Right lobe of liver (tissue), 6 donors: ENCODE measurements at places on chromosomes 2 and 18. TPM values are rescaled to one million over a fixed set of nuclear protein-coding genes. Genes with fewer than 3 reads are reported as not detected.

FOXD4L1 gene
- not detected for total RNA-seq

GRCh38 chr2:99576775-99577174 is 87.0 kb upstream of the REV1 start:
- H3K27ac ChIP-seq: no peak overlapping the region
- H3K27me3 ChIP-seq: no peaks in the 10 kb centered on the region
- H3K4me1 ChIP-seq: no peaks in the 10 kb centered on the region
- no peak overlapping the region for H3K4me3 ChIP-seq
- DNase-seq: no peak

RBBP8 gene
- 24.9 TPM for total RNA-seq

DNA sequence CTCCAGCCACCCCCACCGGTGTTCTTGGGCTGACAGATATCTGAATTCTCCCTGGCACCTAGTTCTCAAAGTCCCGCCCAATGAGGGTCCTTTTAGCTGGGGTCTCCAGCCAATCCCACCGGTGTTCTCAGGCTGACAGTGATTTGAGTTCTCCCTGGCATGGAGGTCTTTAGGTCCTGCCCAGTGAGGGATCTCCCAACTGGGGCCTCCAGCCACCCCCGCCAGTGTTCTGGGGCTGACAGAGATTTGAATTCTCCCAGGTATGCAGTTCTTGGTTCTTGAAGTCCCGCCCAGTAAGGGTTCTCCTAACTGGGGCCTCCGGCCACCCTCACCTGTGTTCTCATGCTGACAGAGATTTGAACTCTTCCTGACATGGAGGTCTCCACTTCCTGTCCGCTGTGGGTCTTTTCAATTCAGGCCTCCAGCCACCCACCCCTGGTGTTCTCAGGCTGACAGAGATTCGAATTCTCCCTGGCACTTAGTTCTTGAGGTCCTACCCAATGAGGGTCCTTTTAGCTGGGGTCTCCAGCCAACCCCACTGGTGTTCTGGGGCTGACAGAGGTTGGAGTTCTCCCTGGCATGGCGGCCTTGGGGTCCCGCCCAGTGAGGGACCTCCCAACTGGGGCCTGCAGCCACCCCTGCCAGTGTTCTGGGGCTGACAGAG is 154.6 kb downstream of the ANKRD36 start:
- H3K27me3 ChIP-seq: no peaks in the 10 kb centered on the region
- DNase-seq: peak; percentile 51
- no peak overlapping the region for H3K27ac ChIP-seq
- no peaks in the 10 kb centered on the region for H3K4me1 ChIP-seq

- no peak overlapping the region for H3K27ac ChIP-seq
- H3K36me3 ChIP-seq: no peaks in the 10 kb centered on the region
- H3K27me3 ChIP-seq: no peaks in the 10 kb centered on the region
- no peaks in the 10 kb centered on the region for H3K4me1 ChIP-seq
These were observed 112.0 kb downstream of the GULP1 start for GRCh38 chr2:188403676-188404075.

MFF gene
- total RNA-seq: 34.8 TPM

DNA sequence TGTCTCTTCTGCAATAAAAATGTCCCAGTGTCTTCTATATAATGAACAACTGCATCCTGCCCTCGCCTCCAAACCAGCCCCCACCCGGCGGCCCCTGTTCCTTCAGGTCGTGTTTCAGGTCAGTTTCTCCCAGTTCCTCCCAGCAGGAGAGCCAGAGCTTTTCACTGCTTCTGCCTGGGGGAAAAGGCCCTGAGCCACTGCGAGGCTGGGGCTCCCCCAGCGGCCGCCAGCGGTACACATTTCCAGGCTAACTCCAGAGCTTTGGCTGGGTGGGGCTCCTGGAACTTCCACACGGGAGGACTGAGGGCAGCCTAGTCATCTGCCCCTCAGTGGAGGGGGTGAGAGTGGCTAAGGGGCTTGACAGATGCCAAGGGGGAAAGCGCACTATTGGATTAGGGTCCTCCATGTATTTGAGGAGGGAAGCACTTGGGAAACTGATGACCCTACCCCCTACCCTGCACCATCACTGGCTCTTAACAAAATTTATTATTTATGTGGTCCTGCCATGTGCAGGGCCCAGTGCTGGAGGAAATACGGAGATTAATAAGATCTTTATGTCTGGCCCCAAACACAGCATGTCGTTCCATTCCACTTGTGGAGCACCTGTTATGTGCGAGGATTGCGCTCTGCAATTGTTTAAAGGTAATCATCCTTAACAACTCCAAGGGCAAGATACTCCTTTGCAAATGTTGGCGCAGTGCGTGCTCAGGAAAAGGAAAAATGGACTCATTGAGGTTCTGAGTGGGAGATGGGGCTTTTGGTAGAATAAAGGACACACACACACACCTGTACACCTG is 17.3 kb upstream of the CYS1 start:
- no peak overlapping the region for H3K4me3 ChIP-seq
- H3K4me1 ChIP-seq: no peaks in the 10 kb centered on the region
- H3K36me3 ChIP-seq: no peaks in the 10 kb centered on the region
- no peaks in the 10 kb centered on the region for H3K27me3 ChIP-seq
- H3K27ac ChIP-seq: no peak overlapping the region

DNA sequence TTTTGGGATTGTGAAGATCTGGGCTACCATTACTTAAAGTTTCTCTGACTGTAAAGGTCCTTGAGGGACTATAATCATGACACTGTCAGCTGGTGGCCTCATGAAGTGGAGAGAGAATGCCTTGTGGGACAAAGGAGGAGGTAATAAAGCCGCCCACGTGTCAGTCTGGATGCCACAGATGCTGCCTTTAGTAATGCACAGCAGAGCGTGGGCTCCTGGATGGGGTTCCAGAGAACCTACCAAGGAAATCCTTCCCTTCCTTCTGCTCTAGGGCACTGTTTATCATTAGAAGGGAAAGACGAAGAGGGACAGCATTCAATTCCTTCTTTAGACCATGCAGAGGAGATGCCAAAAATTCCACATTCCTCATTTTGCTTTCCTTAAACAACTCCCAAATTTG is 63.5 kb downstream of the COL5A2 start:
- no peak overlapping the region for H3K4me3 ChIP-seq
- no peak for DNase-seq
- no peaks in the 10 kb centered on the region for H3K36me3 ChIP-seq
- H3K4me1 ChIP-seq: no peaks in the 10 kb centered on the region
- H3K27ac ChIP-seq: no peak overlapping the region

DNA sequence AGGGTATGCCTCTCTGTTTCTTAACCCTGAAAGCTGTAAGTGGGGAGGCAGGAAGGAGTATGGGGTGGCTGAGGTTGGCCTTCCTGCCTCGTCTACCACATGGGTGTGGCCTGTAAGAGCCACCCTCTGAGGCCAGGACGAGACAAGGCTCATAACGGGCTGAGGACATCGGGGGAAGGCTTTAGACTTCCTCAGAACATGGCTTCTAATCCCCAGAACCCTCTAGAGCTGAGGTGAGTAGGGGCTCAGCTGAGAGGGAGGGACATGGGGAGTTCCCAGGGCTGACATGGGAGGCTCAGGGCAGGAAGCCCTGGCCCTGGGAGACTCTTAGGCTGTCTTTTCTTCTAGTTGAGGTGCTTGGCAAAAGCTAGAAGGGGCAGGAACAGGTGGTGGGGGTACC is 36.7 kb downstream of the EMX1 start:
- H3K36me3 ChIP-seq: no peaks in the 10 kb centered on the region
- no peaks in the 10 kb centered on the region for H3K4me1 ChIP-seq
- H3K27ac ChIP-seq: no peak overlapping the region

DNA sequence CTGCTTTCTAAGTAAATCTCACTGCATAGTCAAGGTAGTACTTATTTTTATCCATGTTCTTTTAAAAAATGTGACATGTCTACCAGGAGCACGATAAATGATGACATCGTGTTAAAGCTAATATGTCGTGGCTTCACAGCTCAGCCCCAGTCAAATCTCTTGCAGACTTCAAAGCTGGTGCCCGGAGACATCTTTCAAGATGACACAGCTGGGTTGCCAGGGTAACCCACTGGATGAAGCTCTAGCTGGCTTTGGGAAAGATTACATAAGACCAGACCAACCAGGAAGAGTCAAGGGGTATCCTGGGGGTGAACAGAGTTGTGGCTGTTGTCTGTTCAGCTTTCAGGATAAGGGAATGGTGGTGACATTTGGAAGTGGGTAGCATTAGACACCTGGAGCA is 67.8 kb downstream of the VSNL1 start:
- H3K36me3 ChIP-seq: no peaks in the 10 kb centered on the region
- no peaks in the 10 kb centered on the region for H3K27me3 ChIP-seq
- no peak overlapping the region for H3K27ac ChIP-seq
- no peak overlapping the region for H3K4me3 ChIP-seq

GRCh38 chr2:104332731-104333130 is 521.2 kb upstream of the POU3F3 start:
- no peaks in the 10 kb centered on the region for H3K27me3 ChIP-seq
- DNase-seq: no peak
- H3K4me3 ChIP-seq: no peak overlapping the region
- no peak overlapping the region for H3K27ac ChIP-seq
- peaks cover 1% of the 10 kb centered on the region for H3K4me1 ChIP-seq

- no peak overlapping the region for H3K27ac ChIP-seq
- H3K4me3 ChIP-seq: no peak overlapping the region
- DNase-seq: no peak
- no peaks in the 10 kb centered on the region for H3K4me1 ChIP-seq
These were observed 4.3 kb downstream of the THAP4 start for GRCh38 chr2:241632478-241633325.

ASAP2 gene
- 2.4 TPM for total RNA-seq

GRCh38 chr2:189328848-189329245 is 112.4 kb upstream of the WDR75 start:
- DNase-seq: no peak
- H3K27me3 ChIP-seq: no peaks in the 10 kb centered on the region
- no peak overlapping the region for H3K27ac ChIP-seq
- H3K4me1 ChIP-seq: no peaks in the 10 kb centered on the region
- no peak overlapping the region for H3K4me3 ChIP-seq

CD302 gene
- total RNA-seq: 125 TPM

GRCh38 chr2:190996947-190997346 is 17.0 kb downstream of the STAT1 start:
- DNase-seq: no peak
- H3K4me1 ChIP-seq: no peaks in the 10 kb centered on the region
- H3K36me3 ChIP-seq: peaks cover 18% of the 10 kb centered on the region

GAREM1 gene
- 6.9 TPM for total RNA-seq

DNA sequence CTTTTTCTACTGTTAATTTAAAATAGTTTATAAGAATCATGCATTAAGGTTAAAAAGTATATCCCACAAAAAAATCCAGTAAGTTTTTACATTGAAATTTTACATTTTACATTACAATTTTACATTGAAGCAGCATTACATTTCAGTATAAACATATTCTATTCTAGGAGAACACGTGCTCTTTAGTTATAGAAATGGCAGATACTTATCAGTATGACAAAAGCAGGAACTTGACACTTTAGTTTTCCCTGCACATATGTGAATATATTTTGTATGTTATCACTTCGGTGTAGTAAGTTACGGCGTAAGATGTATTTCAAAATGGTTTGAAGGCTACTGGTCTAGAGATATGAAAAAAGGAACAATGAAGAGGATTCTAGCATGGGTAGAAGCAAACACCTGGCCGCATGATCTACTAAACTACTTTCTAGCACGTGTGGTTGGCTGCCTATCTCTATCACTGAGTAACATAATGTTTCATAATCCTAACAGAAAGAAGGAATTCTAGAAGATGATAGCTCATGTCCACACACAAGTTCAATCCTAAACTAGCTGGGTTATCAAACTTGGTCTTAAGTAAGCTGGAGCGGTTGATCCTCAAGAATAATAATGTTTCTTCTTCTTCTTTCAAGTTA is 5.4 kb downstream of the IMMT start:
- no peaks in the 10 kb centered on the region for H3K36me3 ChIP-seq
- H3K4me1 ChIP-seq: peaks cover 23% of the 10 kb centered on the region
- no peaks in the 10 kb centered on the region for H3K27me3 ChIP-seq
- no peak overlapping the region for H3K27ac ChIP-seq

INHBB gene
- 15.1 TPM for total RNA-seq

CD207 gene
- 0.16 TPM for total RNA-seq

DNA sequence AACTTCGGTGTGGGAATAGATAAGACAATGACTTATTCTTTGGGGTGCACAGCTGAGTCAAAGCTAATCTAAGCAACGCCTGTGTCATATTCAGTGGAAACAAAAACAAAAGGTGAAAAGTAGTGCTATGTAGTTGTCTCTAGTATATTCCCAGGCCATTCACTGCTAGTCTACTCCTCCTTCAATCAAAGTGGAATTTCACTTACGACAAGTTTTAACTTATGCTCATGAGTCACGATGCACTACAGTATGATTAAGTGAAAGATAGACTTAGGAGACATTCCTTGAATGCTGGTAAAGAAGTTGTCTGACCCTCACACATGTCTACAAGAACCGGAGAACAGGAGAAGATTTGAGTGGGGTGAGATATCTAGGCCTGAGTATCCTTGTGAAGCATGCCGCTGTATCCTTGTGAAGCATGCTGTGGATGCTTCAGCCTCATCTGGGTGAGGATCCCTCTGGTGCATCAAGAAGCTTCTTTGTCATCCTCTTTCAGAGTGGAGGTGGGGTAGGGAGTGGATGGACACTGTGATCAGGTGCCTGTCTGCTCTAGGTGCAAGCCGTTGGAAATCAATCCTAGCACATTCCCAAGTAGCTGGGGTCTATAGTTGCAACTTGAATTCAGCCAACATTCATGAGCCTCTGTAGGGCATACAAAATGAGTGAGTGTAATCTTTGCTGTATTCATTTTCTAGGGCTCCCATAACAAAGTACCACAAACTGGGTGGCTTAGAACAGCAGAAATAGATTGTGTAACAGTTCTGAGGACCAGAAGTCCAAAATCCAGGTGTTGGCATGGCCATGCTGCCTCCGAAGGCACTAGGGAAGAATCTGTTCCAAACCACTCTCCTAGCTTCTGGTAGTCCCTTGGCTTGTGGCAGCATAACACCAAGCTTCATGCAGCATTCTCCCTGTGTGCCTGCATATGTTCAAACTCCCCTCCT is 173.5 kb upstream of the FN1 start:
- no peak for DNase-seq
- H3K4me1 ChIP-seq: no peaks in the 10 kb centered on the region
- no peak overlapping the region for H3K4me3 ChIP-seq
- no peak overlapping the region for H3K27ac ChIP-seq

DNA sequence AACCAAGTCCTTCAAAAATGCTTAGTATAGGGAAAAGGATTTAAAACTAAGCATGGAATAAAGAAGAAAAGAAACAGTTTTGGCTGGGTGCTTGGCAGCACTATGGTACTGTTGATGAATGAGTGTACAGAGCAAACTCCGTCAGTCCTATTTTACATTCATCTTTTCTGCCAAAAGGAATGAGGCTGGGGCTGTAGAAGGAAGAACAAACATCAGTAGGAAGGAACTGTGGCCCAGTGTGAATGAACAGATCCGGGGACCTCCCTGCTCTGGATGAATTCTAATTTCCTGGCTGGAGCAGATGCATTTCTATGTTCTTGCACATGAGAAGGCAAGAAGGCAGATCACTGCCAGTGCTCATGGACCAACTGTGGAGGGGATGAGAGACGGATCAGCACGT is 474.0 kb upstream of the MEIS1 start:
- no peaks in the 10 kb centered on the region for H3K36me3 ChIP-seq
- H3K4me1 ChIP-seq: no peaks in the 10 kb centered on the region
- no peak overlapping the region for H3K27ac ChIP-seq
- no peak for DNase-seq

GRCh38 chr2:60707750-60708371 is 48.2 kb upstream of the PAPOLG start:
- H3K27me3 ChIP-seq: no peaks in the 10 kb centered on the region
- DNase-seq: no peak
